ENCODE measurements at places on chromosomes 6 and 20. TPM values are rescaled to one million over a fixed set of nuclear protein-coding genes. Genes with fewer than 3 reads are reported as not detected.

The TRIM10 gene
- not detected for polyA plus RNA-seq

The TXNDC5 gene
- 112 TPM for polyA plus RNA-seq

The TCF15 gene
- 7.3 TPM for polyA plus RNA-seq

The RGS17 gene
- under 0.01 TPM for polyA plus RNA-seq

The HSF2 gene
- polyA plus RNA-seq: 13.1 TPM

All from heart left ventricle (tissue), 16 donors.